ENCODE measurements at places on chromosomes 5 and 9.

DNA sequence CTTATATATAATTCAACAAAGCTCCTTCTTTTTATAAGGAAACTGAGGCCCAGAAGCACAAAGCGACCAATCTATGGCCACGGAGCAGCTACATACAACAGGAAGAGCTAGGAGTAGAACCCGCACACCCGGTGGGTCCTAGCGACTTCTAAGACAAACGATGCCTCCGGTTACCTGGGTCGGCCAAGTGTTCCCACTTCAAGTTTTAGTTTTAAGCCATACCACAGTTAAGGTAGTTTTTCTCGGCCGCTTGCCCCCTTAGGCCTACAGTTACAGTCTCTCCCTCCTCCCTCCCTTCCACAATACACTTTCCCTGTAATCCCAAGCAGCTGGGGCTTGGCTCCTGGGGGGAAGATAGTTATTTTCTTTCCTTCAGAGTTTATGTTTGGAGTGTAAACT, 533 bp downstream of the SREK1IP1 start:
- peak; percentile 67 for DNase-seq

DNA sequence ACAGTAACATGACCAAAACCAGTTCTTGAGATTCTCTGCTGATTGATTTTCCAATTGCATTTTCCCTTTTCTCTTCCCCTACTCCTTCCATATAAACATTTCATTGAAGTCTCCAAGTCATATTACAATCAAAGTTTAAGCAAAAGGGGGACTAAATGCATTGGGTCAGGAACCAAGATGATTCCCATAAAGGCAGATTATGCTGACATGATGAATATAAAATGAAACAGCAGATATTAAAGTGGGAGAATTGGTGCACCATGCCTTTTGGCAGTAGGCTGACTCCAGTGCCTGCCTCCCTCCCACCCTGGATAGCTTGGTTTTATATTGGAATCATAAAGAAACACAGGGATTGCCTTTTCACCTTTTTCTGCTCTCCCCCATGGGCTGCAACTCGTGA, 118.4 kb downstream of the ASTN2 start:
- DNase-seq: no peak

DNA sequence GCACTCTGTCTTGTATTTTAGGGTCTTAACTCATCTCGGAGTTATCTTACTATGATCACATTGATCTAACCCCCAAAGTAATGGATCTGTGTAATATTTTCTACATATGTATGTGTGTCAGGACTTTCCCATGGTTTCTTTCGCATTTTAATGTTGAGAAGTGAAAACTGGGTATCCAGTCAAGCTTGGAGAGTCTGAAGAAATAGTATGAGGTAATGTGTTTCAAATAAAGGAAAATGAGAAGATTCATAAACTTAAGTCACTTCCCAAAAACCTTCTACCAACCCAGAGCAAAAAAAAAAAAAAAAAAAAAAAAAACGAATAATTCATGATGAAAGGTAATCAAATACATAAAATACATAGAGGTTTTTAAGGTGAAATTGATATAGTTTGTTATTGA, 187.8 kb upstream of the VCAN start:
- DNase-seq: no peak

- DNase-seq: no peak
These were observed 12.9 kb upstream of the CARNMT1 start for GRCh38 chr9:75041041-75041440.

DNA sequence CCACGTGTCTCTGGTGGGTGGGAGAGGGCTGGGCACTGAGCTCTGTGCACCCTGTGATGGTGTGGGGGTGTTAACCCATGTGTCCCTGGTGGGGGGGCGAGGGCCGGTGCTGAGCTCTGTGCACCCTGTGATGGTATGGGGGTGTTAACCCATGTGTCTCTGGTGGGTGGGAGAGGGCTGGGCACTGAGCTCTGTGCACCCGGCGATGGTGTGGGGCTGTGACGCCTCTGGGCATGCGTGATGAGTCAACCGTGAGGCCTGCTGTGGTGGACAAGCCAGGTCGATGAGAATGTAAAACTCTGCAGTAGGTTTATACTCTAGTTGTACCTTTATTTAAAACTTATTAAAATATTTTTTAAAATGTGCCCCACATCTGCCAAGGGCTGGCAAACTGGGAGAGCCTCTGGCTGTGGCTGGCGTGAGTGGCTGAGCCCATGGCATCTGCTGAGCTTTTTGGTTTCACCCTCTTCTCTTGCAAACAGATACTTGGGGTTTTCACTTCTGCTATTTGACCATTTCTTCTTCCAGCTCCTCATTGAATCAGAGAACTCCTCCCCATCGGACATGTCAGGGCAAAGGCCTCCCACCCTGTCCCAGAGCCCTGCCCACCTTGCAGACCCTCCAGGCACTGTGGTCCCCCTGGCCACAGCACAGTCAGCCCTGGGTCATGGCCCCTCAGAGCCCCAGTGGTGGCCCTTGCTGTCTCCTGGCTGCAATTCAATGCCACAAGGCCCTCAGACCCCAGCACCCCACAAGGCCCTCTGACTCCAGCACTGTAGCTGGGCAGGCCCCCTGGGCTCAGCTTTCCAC, 18.5 kb upstream of the EXOC3 start:
- no peak for DNase-seq

DNA sequence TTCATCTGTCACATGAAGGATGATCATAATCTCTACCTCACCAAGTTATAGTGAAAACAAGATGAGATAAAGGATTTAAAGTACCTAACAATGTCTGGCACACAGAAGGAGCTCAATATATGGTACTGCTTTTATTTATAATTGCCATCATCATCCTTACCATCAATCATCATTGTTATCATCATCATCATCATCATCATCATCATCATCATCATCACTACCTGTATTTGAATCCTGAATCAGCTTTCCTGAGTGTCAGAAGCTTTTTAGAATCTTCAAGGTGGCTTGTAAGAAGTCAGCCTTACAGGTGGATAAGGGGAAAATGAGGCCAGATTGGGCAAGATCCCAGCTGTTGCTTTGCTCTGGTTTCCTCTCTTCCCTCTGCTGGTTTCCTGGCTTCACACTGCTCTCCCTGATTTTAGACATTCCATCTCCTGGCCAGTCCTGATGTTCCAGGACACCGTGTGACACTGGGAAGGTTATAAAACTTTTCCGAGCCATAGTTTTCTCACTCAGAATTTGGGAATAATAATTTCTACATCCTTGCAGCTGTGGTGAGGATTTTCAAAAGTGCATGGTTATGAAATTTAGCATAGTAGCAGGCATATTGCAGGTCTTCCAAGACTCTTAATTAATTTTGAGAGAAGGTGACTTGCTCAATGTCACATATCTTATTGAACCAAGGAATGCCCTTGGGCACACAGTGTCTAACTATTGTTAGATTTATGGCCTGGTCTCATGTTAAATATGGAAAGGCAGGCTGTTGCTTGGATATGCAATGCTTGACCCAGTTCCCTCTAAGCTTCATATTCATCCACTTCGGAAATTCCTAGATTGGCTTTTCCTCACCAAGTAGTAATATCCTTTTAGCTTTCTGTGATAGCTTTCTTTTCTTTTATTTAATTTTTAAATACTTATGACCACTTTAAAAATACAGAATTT, 160.7 kb downstream of the TMEM38B start:
- no peak for DNase-seq

GRCh38 chr5:96141749-96142148, 180.1 kb upstream of the ELL2 start:
- DNase-seq: no peak

DNA sequence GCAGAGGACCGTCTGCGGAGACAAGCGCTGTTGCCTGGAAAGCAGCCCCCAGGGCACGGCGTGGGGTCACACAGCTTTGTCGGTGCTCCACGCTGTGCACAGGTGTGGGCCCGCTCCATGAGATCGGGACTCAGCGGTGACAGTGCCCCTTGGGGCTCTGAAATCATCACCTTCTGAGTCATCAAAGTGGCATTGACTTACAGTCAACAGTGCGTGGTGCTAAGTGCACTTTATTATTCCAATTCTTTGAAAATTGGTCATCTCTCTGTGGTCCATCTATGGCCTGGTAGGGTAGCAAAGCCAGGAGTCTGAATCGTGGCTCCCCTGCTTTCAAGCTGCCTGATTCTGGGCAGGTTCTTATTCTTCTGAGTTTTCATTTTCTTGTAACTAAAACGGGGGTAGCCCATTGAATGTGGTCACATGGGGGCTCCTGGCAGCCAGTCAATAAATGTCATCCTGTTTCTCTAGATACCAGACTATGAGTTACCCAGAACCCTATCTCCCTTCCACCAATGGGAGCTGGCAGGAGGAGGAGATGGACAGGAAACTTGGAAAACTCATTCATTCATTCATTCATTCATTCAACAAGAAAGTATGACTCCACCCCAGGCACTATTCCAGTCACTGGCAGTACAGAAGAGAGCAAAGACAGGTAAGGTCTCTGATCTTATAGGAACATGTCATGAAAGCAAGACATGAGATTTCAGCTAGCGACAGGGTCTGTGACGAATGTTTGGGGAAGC, 20.3 kb upstream of the UNC5A start:
- DNase-seq: no peak

Data from C1 segment of cervical spinal cord (tissue), 14 donors.